ENCODE measurements at places on chromosomes 5 and 9.

DNA sequence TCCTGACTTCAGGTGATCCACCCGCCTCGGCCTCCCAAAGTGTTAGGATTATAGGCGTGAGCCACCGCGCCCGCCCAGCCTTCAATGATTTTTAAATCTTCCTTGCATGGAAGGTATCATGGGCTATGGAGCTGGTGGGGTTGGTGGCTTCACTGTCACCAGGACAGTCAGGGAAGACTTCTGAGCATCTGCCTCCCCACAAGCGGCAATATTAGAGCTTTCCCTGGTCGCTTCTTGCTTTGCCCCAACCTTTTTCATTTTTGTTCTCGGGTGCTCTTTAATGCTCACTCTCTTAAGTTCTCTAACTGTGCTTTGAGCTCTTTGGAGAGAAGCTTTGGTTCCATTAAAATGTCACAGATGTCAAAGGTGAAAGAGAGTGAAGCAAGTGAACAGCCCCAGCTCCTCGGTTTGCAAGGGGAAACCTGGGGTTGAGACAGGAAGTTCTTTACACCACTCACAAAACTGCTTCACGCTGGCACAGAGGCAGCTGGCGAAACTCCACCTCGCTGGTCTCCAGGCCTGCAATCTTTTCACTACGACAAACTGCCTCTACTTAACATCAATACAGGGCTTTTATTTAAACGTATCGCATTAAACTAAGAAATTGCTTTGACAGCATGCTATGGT lies 142.5 kb upstream of the RETREG1 start:
- no peak for DNase-seq

- DNase-seq = no peak
Measured at GRCh38 chr5:6376974-6377520, 1.3 kb downstream of the MED10 start.

- DNase-seq = no peak
Measured at GRCh38 chr5:97087138-97087537, 55.3 kb downstream of the LIX1 start.

- no peak for DNase-seq
Measured at GRCh38 chr5:159338118-159338517, 7.8 kb upstream of the IL12B start.

- DNase-seq = peak; percentile 90
Measured at GRCh38 chr5:172188033-172188892, at the start of gene STK10. STK10 (minus strand) TSS chr5:172188224; CDS start chr5:172188042, 182 bp downstream.

- no peak for DNase-seq
Measured at GRCh38 chr9:120791161-120791560, 2.1 kb downstream of the FBXW2 start.

GRCh38 chr5:103703617-103704016 lies 141.0 kb upstream of the NUDT12 start:
- no peak for DNase-seq

DNA sequence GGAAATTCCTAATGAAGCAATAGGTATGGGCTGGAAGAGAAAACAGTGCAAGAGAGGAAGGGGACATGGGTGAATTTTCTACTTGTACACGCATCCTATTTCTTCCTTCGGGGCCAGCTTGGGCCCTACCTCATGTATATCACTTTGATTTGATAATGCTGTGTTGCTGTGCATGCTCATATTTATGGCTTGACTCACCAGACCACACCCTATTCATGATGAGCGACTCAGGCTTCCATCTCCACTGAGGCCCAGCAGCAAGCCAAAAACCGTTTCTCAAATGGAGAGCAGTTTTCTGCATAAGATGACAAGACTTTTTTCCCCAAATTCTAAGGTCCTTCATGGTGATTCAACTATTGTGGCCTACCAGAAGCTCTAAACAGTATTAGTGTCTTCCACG lies 2039.1 kb upstream of the CDH9 start:
- DNase-seq = no peak

DNA sequence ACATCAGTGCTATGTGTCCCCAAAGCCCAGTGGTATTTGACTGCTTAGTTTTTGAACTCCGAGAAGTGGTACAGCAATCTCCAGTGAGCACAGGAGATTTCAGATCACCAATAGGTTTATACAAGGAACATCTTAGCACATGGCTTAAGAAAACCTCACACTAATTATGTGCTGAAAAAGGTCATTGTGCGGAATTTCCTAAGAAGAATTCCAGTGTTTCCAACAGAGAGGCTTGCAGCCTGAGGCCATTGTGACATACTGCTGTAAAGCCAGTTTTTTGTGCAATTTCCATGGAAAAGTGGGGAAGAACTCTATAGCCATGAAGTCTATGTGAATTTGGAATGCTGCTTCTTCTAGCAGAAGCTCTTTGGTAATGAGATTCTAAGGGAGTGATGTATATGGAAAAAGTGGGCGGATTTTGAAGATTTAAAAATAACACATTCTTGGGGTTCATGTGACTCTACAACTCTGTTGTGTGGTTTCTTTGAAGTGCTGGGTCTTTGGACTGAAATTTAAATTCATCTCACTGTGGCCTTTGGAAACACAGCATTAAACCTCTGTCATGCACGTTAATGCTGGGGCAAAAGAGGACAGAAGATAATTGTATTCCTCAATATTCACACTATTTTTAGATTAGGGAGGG lies 110.5 kb upstream of the CD180 start:
- no peak for DNase-seq

DNA sequence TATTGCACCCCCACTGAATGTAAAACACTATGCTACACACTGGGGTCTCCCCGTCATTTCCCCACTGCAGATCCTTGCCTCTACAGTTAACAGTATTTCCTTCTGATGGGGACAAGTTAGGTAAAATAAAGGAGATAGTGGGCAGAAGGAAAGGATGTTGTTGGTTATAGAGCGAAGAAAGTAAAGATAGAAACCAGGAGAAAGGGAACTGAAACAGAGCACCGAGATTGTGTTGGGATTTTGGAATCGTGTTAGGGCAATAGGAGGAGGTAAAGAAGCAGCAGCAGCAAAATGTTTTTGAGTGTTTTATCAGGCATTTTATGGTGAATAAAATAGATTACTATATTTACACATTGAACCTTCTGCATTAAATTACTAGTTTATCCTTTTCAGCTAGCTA lies 60.0 kb downstream of the PAM start:
- no peak for DNase-seq

DNA sequence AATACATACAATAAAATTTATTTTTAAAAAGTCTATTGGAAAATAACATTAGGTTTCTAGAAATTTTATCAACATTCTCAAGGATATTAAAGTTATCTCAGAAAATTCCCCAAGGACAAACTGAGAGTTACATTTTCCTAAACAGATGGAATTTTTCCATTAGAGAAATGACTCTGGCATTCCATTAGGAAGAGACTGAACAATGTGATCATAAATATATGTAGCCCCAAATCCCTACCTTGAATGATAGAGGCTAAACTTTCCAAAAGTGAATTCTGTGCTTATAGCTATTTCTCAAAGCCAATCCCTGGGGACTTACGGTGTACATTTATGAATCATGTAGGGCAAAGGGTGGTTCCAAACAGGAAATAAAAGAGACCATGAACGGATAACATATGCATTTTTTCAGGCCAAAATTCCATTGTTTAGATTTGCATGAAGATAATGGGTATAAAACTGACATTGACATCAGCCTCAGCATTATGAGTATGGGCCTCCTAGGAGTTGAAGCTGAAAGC lies 1181.0 kb upstream of the DMAC1 start:
- no peak for DNase-seq

GRCh38 chr5:167582886-167583285 lies 708.6 kb upstream of the WWC1 start:
- DNase-seq = no peak

- no peak for DNase-seq
Measured at GRCh38 chr9:125172031-125172755, 17.4 kb downstream of the PPP6C start.

- DNase-seq = no peak
Measured at GRCh38 chr5:50352382-50352781, 88.7 kb downstream of the EMB start.

GRCh38 chr5:151271336-151271735 lies 18.4 kb downstream of the GM2A start:
- no peak for DNase-seq

- DNase-seq = no peak
Measured at GRCh38 chr9:16154521-16155078, 601.8 kb downstream of the CCDC171 start.

DNA sequence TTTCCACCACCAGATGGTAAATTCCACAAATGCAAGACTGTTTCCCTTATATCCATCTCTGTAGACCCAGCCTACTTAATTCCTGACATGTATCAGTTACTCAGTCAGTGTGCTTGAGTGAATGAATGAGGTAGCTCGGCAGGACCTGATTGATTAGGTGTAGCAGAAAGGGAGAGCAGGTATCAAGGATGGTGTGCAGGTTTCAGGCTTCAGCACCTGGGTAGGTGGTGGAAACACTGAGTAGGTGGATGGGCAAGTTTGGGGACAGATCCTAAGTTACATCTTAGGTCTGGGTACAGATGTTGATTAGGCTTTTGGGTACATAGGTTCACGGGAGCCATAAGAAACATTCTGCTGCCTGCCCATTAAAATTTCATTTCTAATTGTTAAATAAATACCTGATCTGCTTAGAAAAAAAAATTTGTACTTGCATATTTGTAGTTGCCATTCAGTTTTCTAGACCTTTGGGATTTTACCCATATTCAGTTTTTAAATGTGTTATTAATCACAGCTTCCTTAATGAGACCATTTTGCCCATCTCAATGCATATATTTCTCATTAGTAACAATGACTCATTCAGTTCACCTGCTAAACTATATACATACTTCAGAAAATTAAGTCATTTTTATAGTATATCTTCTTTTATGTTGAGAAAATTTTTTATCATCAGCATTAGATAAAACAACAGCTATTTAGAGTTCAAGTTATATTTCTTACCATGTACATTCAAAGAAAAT lies 111.8 kb downstream of the INIP start:
- DNase-seq = no peak

- DNase-seq = peak; percentile 0
Measured at GRCh38 chr9:111572950-111573604, 26.4 kb downstream of the PTGR1 start.

- DNase-seq = no peak
Measured at GRCh38 chr5:133460172-133460758, 152.1 kb downstream of the FSTL4 start.

GRCh38 chr9:89889865-89890264 lies 285.1 kb downstream of the GADD45G start:
- no peak for DNase-seq

DNA sequence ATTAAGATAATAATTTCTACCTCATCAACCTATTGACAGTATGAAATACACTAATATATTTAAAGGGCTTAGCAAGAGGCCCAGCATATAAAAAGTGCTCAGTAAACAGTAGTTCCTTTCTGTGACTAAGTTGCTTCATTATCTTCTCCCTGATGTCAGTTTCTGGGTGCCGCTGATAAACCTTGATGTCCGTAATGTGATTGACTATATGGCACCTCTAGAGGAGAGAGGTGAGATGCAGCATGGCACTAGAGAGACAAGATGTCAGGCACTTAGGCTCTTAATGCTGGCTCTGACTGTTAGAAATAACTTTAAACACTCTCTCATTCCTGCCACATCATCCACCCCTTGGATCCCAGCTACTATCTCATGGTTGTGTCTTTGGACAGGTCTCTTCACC lies 455.9 kb upstream of the KLF4 start:
- no peak for DNase-seq

GRCh38 chr9:129580211-129580915 lies 40.5 kb downstream of the C9orf50 start:
- no peak for DNase-seq

DNA sequence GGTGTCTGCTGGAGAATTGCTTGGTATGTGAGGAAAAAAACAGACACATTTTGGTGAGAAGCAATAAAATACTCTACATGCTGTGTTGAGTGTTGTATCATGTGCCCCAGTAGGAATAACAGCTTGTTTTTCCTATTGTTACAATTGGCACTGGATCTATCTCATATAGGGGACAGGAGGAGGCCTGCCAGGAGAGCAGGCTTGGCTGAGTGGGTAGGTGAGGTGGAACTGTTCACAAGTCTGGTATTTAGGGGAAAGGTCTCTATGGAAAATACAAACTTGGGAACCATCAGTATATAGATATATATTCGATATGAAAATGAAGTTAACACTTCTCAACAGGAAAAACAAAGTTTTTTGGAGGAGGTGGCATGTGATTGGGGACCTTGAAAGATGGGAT lies 9.5 kb upstream of the SH3TC2 start:
- no peak for DNase-seq

- DNase-seq = no peak
Measured at GRCh38 chr9:5511476-5511875, 1.1 kb downstream of the PDCD1LG2 start.

GRCh38 chr9:100083448-100084127 lies 15.2 kb downstream of the ERP44 start:
- DNase-seq = no peak
